ENCODE measurements at places on chromosomes 1 and 21.

DNA sequence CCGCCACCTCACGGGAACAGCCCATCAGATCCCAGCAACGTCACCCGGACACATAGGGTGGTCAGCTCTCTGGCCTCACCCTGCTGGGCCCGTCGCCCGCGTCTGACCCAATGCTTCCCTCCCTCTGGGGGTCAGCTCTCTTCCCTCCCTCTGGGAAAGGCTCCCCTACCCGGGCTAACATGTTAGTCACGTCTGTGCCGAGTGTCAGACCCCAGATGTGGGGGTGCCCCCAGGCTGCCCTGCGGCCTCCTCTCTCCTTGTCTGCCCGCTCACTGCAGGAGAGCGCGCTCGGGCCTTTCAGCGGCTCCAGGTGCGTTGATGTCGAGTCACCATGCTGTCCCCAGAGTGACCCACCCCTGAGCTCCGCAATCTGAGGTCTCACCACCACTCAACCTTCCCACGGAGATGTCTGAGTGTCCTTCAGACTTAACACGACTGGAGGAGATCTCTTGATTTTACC, 34.3 kb downstream of the SLC37A1 start:
- no peak for DNase-seq

GRCh38 chr1:40232444-40232843, 15.3 kb upstream of the TMCO2 start:
- DNase-seq, result no peak

GRCh38 chr1:41465741-41466140, 18.7 kb downstream of the EDN2 start:
- DNase-seq, result no peak

DNA sequence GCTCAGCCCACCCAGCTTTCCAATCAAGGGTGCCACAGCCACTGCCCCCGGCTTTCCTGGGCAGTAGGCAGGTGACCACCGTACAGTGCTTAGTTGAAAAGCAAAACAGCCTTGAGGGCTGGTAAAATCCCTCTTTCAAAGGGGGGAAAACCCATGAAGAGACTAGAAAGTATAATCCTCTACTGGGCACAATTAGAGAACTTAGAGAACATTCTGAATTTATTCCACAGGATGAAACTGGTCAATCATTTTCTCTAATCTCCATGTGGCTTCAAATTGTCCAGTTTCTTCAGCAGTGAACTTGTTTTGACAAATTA, 15.3 kb upstream of the LRRC47 start:
- no peak for DNase-seq

- no peak for DNase-seq
These were observed 3.8 kb downstream of the JMJD4 start for GRCh38 chr1:227731241-227731677.

DNA sequence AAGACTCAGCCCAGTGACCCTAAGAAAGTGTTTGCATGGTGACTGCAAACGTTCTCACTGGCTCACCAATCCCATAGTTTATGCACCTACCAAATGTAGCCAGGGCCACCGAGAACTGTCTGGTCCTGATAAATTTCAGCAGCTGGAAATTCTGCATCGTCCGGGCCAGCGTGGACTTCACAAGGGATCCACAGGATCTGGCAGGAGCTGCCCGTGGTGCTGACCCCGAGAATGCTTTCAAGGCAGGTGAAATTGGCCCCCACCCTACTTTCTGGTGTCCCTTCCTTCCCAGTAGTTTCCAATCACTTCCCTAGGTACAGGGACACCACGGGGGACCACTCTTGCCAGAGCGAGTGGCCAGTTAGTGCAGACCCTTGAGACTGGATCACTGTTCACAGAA, 26.2 kb downstream of the UBASH3A start:
- no peak for DNase-seq

- no peak for DNase-seq
These were observed 16.0 kb upstream of the FRRS1 start for GRCh38 chr1:99782397-99782796.

- no peak for DNase-seq
These were observed 17.3 kb upstream of the KLF17 start for GRCh38 chr1:44101328-44101727.

DNA sequence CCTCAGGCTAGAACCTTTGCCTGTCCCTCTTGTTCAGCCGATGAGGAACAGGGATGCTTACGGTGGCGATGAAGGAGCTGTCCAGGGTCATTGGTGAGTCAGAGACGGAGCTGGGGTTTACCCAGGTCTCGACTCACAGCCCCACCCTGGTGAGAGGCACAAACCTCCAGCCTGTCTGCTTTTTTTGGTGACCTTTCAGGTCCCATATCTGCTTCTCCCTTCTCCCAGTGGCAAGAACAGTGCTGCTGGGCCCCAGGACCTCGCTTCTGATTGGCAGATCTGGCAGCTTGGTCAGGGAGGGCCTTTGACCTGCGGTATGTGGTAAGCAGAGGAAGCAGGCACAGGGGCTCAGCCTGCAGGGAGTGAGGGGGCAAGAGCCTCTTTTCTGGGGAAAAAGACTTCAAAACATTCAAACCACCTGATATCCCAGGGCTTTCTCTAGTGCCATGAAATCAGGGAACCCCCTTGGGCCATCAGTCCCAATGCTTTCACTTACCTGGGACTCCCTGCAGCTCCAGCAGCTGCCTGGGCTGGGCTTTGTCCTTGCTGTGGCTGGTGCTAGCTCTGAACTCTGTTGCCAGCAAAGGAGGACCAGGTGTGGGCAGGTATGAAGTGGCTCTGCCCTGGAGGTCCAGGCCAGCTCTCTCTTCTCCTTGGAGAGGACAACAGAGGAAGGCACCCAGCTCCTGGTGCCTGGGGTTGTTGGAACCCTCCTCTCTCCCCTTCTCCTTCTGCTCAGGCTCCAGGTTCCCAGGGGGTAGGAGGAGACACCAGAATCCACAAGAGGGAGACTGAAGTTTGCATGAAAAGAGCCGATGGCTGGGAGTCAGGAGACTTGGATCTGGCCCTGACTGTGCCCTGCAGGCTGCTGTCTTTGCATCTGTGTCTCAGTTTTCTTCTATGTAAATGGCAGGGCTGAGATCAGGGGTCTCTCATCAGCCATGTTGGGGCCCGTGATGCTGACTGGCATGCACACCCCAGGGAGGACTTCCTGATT, 41.4 kb downstream of the TRIM62 start:
- DNase-seq, result no peak

- DNase-seq, result no peak
These were observed 16.7 kb downstream of the PKP1 start for GRCh38 chr1:201299968-201300367.

DNA sequence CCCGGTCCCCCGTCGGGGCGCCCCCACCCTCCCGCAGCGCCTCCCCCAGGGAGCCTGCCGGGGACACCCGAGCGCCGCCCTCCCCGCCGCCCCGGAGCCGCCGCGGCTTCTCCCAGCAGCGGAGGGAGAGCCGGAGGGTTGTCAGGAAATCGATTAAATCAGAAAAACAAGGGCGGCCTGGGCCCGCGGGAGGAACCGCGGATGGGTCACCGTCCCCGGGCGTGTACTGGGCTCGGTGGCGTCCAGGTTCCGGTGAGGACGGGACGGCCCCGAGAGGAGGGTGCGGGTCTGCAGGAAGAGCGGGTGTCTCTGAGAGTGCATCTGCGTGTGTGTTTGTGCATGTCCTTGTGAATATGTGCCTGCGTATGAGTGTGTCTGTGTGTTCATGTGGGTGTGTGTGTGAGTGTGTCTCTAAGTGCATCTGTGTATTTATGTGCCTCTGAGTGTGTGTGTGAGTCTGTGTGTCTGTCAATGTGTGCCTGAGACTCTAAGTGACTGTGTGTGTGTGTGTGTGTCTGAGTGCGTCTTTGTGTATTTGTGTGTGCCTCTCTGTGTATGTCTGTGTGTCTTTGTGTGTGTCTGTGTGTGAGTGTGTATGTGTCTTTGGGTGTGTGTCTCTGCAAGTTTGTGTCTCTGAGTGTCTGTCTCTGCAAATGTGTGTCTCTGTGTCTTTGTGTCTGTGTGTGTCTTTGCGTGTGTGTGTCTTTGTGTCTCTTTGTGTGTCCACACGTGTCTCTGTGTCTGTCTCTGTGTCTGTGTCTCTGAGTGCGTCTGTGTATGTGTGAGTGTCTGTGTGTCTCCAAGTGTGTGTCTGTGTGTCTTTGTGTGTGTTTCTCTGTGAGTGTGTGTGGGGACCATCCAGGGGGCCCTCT, 1.1 kb downstream of the SPSB1 start:
- DNase-seq, result peak; percentile 34

DNA sequence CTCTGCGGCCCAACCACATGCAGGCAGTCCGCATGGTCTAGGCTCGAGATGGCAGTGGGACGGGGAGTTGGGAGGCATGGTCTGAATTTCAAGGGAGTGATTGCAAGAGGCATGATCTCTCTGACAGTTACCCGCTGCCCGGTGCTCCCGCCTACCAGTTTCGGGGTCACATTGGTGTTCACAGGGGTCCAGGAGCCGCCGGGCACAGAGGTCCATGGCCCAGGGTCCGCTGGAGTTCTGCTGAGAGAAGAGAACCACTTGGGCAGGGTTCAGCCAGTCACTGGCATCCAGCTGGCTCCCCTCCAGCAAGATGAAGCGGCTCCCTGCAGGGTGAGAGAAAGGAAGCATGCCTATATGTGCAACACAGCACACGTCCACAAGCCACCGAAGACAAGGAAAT, 141.3 kb downstream of the ASTN1 start:
- no peak for DNase-seq

DNA sequence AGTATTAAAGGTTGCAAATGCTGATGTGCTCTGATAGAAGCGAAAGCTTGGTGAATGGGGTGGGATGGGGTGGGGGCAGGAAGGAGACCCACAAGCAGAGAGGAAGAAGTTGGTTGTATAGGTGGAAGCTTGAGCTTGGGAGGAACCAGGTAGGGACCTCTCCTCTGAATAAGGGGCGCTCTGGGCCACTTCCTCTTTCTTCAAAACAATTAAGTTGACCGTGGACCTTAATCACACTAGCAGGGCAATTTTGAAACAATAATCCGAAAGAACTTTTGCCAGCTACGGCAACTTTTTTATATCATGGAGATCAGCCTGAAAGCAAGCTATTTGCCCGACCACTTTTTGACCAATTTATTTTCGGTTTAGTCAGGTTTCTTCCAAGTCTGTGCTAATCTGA, 1.9 kb upstream of the DYRK1A start:
- DNase-seq, result no peak

- no peak for DNase-seq
These were observed 48.9 kb downstream of the SPATA46 start for GRCh38 chr1:162327788-162328165.

DNA sequence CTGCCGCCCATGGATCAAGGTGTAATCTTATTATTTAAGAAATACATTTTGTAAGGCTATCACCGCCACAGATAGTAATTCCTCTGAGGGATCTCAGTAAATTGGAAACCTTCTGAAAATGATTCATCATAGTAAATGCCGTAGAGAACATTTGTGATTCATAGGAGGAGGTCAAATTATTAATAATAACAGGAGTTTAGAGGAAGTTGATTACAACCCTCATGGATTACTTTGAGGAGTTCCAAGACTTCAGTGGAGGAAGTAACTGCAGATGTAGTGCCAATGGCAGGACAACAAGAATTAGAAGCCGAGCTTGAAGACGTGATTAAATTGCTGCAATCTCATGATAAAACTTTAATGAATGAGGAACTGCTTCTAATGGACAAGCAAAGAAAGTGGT, 280.1 kb downstream of the PTPRC start:
- DNase-seq, result no peak

DNA sequence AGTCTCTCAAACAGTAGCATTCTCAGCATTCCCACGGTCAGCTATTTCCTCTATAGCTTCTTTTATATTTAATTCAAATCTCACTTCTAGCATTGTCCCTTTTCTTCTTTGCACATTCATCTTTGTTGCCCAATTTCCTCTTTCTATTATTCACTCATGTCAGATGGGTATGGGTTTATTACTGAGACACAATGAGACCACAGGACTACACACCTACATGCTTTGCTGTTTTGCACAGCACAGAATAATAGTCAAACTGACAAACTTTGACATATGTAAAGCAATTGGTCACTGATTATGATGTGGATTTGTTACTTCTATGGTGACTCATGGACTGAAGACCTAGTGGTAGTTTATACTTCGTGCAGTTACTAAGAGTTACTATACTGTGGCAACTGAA, 5.8 kb upstream of the CD1C start:
- DNase-seq, result no peak

DNA sequence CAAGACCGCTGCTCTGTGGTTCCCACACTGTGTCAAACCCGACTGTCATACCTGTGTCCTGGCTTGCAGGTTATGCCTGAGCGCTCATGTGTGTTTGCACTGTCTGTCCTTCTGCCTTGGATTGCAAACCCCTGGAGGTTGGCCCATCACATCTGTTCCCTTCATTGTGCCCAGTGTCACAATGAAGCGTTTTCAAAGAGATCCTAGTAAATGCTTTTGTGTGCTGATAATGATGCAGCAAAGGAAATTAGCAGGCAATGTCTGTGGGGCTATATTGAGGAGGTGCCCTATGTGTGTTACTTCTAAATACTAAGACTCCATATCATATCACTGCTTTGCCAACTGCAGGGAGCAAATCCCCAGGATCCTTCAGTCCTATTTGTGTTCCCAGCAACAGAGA, 424.4 kb upstream of the NFIA start:
- DNase-seq, result no peak

- DNase-seq, result no peak
These were observed 178.4 kb upstream of the UBE2U start for GRCh38 chr1:64025051-64025450.
